ENCODE measurements at places on chromosomes 2 and 18.

- DNase-seq: no peak
Measured at GRCh38 chr2:74109551-74109950, 38.2 kb downstream of the BOLA3 start.

GRCh38 chr2:219214786-219215185, 4.0 kb downstream of the ABCB6 start:
- DNase-seq: no peak

DNA sequence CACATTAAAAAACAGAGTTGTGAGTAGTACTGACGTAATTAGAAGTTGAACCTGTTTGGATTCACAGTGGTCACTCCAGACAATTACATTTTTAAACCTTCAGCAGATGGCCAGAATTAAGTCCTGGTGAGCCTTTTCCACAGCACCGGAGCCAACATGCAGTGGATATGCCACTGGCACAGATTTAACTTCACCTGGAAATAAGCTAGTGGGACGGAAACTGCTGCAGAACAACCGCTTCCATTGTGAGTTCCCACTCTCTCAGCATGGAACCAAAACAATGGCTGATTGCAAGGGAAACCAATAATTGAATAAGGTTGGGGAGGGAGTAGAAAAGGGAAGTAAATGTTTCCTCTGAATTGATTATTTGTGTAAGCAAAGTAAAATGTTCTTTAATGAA, 515.1 kb downstream of the STK39 start:
- no peak for DNase-seq

GRCh38 chr2:61647044-61647443, 108.9 kb upstream of the XPO1 start:
- no peak for DNase-seq

GRCh38 chr2:205643391-205643885, 38.9 kb upstream of the NRP2 start:
- DNase-seq: no peak

Measured in activated T-cell treated with anti-CD3 and anti-CD28 coated beads for 24 hours (primary cell).